Transverse colon (tissue), 4 donors: ENCODE measurements at places on chromosomes 3 and 15. TPM values are rescaled to one million over a fixed set of nuclear protein-coding genes. Genes with fewer than 3 reads are reported as not detected.

The LRRC49 gene
- total RNA-seq, result not detected

The NR1I2 gene
- total RNA-seq, result 78.0 TPM

The USF3 gene
- total RNA-seq, result 31.7 TPM

The SI gene
- 24.8 TPM for total RNA-seq

The IL17RC gene
- total RNA-seq, result 74.4 TPM

The CPA3 gene
- total RNA-seq, result 5.6 TPM

GRCh38 chr3:55526332-55527030 lies 39.4 kb upstream of the WNT5A start:
- no peak for DNase-seq
- H3K27me3 ChIP-seq, result no peaks in the 10 kb centered on the region
- no peaks in the 10 kb centered on the region for H3K36me3 ChIP-seq
- H3K27ac ChIP-seq, result no peak overlapping the region
- no peak overlapping the region for H3K4me3 ChIP-seq
- H3K4me1 ChIP-seq, result peaks cover 3% of the 10 kb centered on the region

- no peak overlapping the region for H3K27ac ChIP-seq
- no peaks in the 10 kb centered on the region for H3K27me3 ChIP-seq
- no peaks in the 10 kb centered on the region for H3K4me1 ChIP-seq
- no peaks in the 10 kb centered on the region for H3K36me3 ChIP-seq
- H3K4me3 ChIP-seq, result no peak overlapping the region
Measured at GRCh38 chr3:56115698-56116097, 352.6 kb downstream of the ERC2 start.

- H3K36me3 ChIP-seq, result no peaks in the 10 kb centered on the region
- H3K27ac ChIP-seq, result peak overlapping the region; percentile 97
- H3K4me3 ChIP-seq, result peak overlapping the region; percentile 66
- H3K4me1 ChIP-seq, result peaks cover 54% of the 10 kb centered on the region
- peak; percentile 69 for DNase-seq
Measured at GRCh38 chr3:194137008-194137505, 1.1 kb downstream of the HES1 start.

DNA sequence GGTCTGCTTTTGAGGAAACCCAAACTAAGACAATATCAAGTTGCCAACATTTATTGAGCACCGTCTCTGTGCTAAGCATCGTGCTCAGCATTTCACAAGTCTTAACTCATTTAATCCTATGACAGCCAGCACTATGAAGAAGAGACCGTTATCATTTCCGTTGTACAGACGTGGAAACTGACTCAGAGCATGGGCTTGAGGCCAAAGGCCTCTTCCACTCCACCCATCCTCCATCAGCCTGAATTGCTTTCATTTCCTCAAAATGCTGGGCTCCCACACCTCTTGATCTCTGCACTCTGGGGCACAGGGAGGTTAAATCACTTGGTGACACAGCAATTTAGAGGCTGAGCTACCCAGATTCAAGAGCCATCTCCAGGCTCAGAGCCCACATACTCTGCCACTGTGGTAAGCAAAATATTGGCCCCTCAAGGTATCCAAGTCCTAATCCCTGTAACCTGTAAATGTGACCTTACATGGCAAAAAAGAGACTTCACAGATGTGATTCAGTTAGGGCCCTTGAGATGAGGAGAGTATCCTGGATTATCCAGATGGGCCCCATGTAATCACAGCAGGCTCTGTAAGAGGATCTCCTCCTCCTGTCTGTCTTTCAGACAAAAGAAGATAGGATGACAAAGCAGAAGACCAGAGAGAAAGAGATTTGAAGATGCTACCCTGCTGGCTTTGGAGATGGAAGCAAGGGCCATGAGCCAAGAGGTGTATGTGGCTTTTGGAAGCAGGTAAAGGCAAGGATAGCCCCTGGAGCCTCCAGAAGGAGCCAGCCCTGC lies 24.3 kb upstream of the FLNB start:
- no peaks in the 10 kb centered on the region for H3K27me3 ChIP-seq
- peak overlapping the region; percentile 68 for H3K27ac ChIP-seq
- H3K36me3 ChIP-seq, result no peaks in the 10 kb centered on the region
- no peak overlapping the region for H3K4me3 ChIP-seq

DNA sequence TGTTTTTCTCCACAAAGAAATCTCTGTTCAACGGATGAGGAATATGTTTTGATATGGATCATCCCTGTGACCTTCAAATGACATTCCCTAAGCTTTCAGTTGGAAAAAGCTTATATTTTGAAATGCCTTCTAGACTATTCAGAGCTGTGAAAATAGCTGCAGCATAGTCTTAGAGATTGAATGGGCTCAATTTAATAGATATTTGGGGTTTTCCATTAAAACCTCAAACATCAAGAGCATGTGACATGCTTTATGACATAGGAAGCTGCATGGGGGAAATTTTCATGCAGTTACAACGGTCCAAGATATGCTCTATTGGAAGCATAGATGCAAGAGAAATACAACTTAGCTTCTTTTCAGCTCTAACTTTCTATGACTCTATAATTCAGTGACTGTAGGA lies 102.8 kb downstream of the LSAMP start:
- no peaks in the 10 kb centered on the region for H3K36me3 ChIP-seq
- no peaks in the 10 kb centered on the region for H3K27me3 ChIP-seq
- H3K4me3 ChIP-seq, result no peak overlapping the region
- DNase-seq, result no peak
- no peaks in the 10 kb centered on the region for H3K4me1 ChIP-seq
- H3K27ac ChIP-seq, result no peak overlapping the region

DNA sequence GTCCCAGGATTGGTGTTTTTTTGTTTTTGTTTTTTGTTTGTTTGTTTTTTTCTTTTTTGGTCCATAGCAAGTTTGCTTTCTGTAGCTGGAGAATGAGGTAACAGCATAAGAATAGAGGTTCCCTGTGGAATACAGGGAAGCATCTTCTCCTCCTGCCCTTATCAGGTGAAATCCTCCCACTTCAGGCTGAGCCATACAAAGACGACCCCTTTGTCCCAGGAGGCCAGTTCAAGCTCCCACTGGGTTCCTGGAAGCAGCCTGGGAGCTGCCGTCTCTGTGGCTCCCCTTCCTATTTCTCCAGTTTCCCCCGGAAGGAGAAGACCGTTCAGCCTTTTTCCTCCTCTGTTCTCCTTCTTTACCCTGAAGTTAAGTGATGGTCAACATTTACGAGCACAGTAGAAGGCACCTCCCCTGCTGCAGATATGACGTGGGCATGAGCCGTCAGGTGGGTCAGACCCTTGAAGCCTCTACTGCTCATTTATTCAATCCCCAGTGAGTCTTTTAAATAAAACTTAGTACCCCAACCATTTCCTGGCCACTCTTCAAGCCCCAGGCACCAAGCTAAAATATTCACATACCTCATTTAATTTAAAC lies 1.1 kb downstream of the IL16 start:
- no peaks in the 10 kb centered on the region for H3K36me3 ChIP-seq
- no peak for DNase-seq
- H3K4me3 ChIP-seq, result no peak overlapping the region
- no peak overlapping the region for H3K27ac ChIP-seq

DNA sequence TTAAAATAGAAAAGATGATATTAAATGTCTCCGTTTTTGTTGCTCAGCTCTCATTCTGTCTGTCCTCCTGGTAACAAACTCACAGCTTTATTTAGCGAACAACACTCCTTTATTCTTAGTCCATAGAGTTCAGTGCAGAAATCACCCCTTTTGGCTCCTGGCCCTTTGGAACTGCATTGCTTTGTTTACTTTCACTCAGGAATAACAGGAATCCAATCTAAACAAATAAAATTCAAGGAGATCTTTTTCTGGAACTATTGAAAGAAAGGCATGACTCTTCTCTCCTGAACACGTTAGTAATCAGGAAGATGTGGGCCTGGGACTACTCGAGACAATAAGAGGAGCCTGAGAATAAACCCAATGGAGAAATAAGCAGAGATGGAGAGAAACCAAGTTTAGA lies 409.2 kb downstream of the DIPK2A start:
- H3K27ac ChIP-seq, result no peak overlapping the region
- no peaks in the 10 kb centered on the region for H3K27me3 ChIP-seq
- H3K36me3 ChIP-seq, result no peaks in the 10 kb centered on the region
- DNase-seq, result no peak
